Stimulated activated CD4-positive, alpha-beta T cell treated with anti-CD3 and anti-CD28 coated beads, Interleukin-12 subunit alpha, Interleukin-12 subunit beta, amount 100 ng/mL, for 48 hours (primary cell): ENCODE measurements at places on chromosomes 4 and X.

DNA sequence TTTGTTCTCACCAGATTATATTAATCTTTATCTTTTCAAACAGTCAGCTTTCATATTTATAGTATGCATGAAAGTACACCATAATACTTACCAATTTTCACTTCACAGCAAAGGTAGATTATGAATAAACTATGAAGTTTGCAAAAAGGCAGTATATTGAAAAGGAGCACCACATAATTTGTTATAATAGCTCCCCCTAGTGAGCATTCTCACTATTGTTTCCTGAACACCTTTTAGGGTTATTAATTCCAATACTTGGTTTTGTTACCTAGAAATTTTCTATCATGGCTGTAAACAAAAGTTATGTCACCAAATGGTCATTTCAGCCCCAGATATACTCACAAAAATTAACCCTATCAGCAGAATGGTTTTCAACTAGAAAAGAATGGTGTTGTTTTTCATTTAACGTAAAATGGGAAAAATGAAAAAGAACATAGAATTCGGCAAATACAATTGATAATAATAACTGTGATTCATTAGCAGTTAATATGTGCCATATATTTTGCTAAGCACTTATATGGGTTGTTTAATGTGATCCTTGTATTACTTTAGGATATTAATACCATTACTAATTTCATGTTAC lies 30.2 kb upstream of the NKX6-1 start:
- DNase-seq = no peak

DNA sequence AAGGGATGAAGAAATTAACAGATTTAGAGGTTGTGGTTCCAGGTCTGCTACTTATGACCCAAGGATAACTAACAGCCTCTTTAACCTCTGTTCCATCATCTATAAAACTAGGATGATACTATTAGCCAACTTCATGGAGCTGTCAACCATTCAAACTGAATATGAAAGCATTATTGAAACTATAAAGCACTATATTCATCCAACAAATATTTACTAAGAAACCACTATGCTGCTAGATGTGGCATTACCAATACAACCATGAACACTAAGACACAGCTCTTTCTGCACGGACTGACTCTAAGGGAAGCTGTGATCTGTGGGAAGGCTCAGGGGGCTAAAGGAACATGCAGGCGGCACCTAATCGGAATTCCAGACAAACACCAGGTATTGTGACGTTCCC lies 66.0 kb downstream of the APBB2 start:
- DNase-seq = no peak

GRCh38 chrX:66005830-66006449 lies 33.9 kb downstream of the VSIG4 start:
- no peak for DNase-seq

- DNase-seq = no peak
Observed at GRCh38 chrX:39996536-39996935, 101.2 kb downstream of the BCOR start.
